B cell (primary cell): ENCODE measurements at places on chromosomes 5 and 9. TPM values are rescaled to one million over a fixed set of nuclear protein-coding genes. Genes with fewer than 3 reads are reported as not detected.

DNA sequence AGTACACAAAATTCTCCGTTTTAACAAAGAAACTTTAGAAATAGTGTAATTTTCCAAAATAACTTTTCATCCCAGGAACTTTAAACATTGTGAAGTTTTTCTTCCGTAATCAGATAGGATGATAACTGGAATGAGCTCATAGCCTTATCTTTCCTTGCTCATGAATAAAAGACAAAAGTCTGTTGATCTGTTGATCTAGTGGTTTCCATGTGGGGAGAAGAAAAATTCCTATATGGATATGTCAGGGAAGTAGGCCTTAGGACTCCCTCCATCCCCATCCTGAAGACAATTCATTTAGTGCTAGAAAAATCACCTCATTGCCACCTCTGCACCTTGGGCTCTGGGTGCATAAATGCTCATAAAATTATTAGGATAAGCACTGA, 266.6 kb downstream of the SMARCA2 start:
- DNase-seq: no peak

DNA sequence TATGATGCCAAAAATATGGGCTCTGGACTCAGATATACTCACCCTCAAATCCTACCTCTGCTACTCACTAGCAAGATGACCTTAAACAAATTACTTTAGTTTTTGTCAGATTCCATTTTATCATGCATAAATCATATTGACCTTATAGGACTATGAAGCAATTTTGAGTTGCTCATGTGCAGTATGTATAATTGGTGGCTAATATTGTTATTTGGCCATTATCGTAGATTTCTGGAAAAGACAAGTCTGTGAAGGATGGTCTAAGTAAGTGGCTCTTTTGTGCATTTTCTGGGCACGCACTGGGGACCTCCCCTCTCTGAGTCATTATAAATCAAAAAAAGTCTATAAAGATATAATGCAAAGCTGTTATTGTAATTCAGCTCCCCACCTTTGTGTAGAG, 393.0 kb downstream of the FGF10 start:
- DNase-seq: no peak

DNA sequence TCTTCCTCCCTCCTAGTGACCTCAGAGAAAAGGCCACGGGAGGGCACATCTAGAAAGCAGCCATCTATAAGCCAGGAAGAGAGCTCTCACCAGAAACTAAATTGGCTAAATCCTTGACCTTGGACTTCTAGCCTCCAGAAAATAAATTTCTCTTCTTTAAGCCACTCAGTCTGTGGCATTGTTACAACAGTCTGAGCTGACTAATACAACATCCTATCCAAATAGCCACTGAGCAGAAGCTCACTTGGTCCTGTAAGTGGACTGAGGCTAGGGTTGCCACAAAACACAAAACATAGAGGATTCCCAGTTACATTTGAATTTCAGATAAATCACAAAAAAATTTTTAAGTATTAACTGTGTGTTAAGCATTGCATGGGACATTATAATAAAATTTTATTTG, 383.4 kb downstream of the MLLT3 start:
- DNase-seq: no peak

The PCDHAC1 gene
- not detected in 2 replicates for polyA plus RNA-seq

The SHOC1 gene
- polyA plus RNA-seq: not detected in 2 replicates

The ZNF462 gene
- 0.06 TPM in 1 of 2 replicates, not detected in the other for polyA plus RNA-seq

The CCDC192 gene
- polyA plus RNA-seq: not detected in 2 replicates

The SETX gene
- 29.2 and 39.9 TPM in 2 replicates for polyA plus RNA-seq

The CDC20B gene
- polyA plus RNA-seq: 0.09 TPM in 1 of 2 replicates, not detected in the other

The LCN9 gene
- not detected in 2 replicates for polyA plus RNA-seq

The GARIN3 gene
- not detected in 2 replicates for polyA plus RNA-seq

The NIPAL4 gene
- 6.4 and 9.7 TPM in 2 replicates for polyA plus RNA-seq

The ZNF658 gene
- 0.46 and 1.1 TPM in 2 replicates for polyA plus RNA-seq

The SEMA4D gene
- 53.6 and 65.9 TPM in 2 replicates for polyA plus RNA-seq
